ENCODE measurements at places on chromosomes 16 and 17.
A peak's percentile ranks its signal among the peaks of the same experiment; 100 is the strongest.

GRCh38 chr16:46897471-46897870, 13.3 kb downstream of the GPT2 start:
- DNase-seq: no peak

GRCh38 chr16:70437017-70437581, 1.8 kb downstream of the ST3GAL2 start:
- DNase-seq: no peak

GRCh38 chr16:72677662-72678447, 370.1 kb downstream of the ZFHX3 start:
- DNase-seq: no peak

GRCh38 chr17:62126292-62126691, 61.2 kb upstream of the MED13 start:
- DNase-seq: peak; percentile 16

DNA sequence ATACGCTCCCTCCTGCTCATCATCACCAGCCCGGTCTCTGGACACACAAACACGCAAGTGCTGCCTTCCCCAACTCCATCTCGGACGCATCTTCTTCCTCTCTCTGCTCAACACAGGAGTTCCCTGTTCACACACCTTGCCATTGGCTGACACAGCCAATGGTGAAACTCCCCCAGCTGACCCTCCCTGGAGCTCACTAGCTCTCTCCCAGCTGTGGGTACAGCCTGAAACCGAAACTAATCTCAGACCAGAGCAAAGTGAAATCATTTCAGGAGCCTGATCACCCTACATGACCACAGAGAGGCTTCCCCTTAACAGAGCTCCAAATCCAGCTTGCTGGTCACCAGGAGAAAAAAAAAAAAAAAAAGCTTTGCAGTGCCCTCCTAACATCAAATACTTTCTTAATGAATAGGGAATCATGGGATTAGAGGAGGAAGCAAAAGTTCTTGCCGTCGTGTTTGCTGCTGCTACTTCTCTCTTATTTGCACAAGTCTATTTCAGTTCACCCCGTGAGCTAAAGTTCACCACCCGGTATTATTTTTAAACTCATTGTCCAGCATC, 8.3 kb downstream of the CUEDC1 start:
- no peak for DNase-seq

DNA sequence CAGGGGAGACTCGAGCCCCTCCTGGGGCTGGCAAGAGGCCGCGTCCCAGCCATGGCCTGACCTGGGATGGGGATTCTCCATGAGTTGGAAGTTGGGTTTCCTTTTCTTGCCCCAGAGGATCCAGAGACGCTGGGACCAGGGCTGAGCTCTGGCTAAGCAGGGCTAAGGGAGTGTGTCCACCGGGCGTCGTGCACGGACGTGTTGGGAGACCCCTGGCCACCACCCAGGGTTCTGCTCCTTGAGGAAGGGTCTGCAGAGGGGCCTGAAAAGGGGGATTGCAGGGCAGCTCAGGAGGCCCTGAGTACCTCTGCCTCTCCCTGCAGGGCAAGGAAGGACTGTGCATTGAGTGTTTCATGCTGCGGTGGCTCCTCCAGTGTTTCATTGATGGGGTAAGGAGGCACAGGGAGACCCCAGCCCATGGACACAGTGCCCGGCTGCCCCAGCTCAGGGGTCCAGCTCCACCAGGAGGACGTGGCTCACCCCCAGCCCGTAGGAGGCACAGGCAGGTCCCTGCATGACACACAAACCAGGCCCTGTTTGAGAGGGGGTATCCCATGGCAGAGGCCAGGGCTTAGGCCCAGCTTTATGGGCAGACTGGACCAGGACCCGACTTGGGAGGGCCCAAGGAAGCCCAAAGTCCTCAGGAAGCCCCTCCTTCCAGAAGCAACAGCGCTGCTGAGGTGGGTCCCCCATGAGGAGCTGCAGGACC, 47.5 kb downstream of the USP22 start:
- no peak for DNase-seq

- DNase-seq: no peak
These were observed 219.8 kb downstream of the STX8 start for GRCh38 chr17:9355846-9356245.

DNA sequence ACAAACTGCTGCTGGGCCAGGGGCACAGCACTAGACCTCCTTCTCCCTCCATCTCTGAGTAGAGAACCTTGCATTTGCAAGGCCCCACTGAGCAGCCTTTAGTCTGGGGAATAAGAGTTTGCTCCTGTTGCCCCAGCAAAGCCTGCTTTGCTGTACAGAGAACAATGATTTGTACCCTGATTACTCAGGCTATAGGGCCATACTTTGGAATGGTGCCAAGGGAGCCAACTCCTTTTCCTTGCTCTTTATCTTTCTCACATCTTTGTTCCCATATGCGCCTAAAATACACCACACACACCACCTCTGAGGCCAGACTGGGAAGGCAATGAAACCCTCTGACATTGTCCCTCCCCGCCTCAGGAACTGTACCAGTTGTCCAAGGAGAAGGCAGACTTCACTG, 21.2 kb downstream of the LIG3 start:
- no peak for DNase-seq

- DNase-seq: no peak
These were observed 15.6 kb downstream of the CNP start for GRCh38 chr17:41982026-41982760.

DNA sequence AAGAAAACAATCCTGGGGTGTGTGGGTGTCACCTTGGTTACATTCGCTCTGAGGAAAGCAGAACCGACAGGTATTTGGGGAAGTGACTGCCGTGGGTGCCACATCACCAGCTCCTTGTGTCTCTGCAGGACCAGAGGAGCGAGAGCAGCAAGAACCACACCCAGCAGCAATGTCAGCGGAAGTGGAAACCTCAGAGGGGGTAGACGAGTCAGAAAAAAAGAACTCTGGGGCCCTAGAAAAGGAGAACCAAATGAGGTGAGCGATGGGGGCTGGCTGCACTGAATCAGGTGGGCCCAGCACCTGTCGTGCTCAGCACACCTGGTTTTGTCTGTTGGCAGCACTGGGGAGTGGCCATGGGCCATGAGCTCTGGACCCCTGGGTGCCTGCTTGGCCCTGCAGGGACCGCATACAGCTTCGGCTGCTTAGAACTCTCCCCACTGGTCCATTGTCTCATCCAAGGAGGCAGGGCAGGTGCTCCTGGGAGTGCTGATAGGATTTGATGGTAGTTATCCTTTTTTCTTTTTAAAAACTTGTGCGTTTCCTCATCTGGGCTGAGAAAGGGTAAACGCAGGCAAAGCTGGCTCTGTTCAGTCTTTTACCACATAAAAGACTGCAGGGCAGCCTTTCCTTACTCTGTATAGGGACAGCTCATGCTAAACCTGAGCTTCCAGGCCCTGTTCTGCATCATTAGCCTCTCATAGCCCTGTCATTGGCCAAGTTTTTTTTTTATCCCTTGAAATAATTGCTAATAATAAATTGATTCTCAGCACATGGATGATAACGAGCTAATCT, 29.4 kb downstream of the HMOX2 start:
- no peak for DNase-seq

DNA sequence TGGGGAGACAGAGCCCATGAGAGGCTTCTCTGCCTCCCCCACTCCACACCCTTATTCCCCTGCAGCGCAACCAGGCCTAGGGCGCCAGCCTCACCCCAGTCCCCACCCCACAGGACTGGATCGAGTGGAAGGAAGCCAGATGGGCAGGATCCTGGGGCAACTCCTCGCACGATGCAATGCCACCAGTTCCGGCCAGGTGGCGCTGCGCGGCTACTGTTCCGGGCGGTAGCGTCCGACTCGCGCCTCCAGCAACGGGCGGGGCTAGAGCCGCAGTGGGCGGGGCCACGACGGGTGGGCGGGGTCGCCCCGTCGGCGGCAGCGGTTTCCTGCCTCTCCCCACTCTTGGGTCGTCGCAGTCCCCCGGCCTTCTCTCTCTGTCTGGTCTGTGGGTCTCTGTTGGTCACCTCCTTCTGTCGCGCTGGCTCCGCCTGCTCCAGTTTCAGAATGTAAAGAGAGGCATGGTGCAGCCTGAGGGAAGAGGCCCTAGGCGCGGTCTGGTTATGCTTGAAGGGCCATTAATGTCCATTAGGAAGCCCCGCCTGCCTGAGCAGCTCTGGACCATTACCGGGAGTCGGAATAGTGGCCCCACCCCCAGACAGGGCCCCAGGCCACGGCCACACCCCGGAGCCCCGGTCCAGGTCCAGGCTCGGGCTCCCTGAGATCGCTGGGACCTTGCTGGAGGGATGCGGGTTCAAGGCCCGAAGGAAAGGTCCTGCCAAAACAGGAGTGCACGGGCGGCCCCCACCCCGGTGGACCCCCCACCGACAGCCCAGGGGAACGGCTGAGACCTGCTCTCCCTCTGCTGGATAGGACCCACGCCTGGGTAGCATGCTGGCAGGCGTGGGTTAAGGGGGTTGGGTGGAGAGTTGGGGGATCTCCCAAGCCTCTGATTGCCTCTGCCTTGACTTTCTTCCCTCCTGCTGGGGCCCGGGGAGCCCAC, 3.3 kb upstream of the NHERF2 start:
- DNase-seq: no peak
